ENCODE measurements at places on chromosomes 7 and 10. TPM values are rescaled to one million over a fixed set of nuclear protein-coding genes. Genes with fewer than 3 reads are reported as not detected.

- no peaks in the 10 kb centered on the region for H3K27me3 ChIP-seq
- H3K4me3 ChIP-seq, result no peak overlapping the region
- no peaks in the 10 kb centered on the region for H3K36me3 ChIP-seq
- no peak overlapping the region for H3K27ac ChIP-seq
These were observed 245.5 kb downstream of the FOXP2 start for GRCh38 chr7:114660126-114660486.

OPN1SW gene
- total RNA-seq, result not detected

PPP3CB gene
- 32.3 TPM for total RNA-seq

GRCh38 chr10:78508955-78509748 lies 475.5 kb downstream of the RPS24 start:
- no peak overlapping the region for H3K4me3 ChIP-seq
- no peak for DNase-seq
- H3K27me3 ChIP-seq, result no peaks in the 10 kb centered on the region

PDK4 gene
- total RNA-seq, result 0.23 TPM

GRCh38 chr10:123399276-123399839 lies 245.2 kb downstream of the BUB3 start:
- no peaks in the 10 kb centered on the region for H3K27me3 ChIP-seq
- H3K4me3 ChIP-seq, result no peak overlapping the region
- H3K27ac ChIP-seq, result no peak overlapping the region
- no peak for DNase-seq
- H3K36me3 ChIP-seq, result no peaks in the 10 kb centered on the region

PRF1 gene
- total RNA-seq, result not detected
